ENCODE measurements at places on chromosomes 7 and 10.

DNA sequence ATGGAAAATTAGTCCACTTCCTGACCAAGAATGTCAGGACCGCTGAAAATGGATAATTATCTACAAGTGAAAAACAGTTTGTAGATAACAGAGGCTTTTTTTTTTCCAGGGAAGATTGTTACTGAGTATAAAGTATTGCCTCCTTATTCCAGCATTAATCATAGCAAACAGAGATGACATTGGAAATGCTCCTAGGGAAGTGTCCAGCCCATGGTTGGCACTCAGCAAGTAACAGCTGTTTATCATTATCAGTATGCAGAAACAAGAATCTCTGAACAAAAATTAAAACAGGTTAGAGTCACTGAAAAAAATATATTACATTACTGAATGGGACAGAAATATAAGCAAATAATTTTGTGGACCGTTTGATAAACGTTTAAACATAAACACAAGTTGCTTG is 14.6 kb downstream of the FGL2 start:
- DNase-seq: peak; percentile 31

DNA sequence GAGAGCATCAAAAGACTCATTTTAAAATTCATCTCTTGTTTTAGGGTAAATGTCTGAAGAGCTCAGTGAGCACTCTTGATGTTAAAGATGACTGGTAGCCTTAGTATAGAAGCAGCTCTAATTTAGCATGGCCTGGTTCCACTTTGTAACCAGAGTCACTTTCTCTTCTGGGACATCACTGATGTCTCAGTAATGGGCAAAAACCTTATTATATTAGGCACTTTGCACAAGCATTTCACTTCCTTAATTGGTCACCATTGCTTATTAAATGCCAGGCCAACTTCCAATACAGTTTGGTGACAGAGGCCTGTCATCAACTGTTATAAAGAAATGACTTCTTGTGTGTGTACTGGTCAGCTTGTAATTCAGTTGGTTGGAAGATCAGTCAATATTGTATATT is 53.0 kb downstream of the STEAP1B start:
- no peak for DNase-seq

DNA sequence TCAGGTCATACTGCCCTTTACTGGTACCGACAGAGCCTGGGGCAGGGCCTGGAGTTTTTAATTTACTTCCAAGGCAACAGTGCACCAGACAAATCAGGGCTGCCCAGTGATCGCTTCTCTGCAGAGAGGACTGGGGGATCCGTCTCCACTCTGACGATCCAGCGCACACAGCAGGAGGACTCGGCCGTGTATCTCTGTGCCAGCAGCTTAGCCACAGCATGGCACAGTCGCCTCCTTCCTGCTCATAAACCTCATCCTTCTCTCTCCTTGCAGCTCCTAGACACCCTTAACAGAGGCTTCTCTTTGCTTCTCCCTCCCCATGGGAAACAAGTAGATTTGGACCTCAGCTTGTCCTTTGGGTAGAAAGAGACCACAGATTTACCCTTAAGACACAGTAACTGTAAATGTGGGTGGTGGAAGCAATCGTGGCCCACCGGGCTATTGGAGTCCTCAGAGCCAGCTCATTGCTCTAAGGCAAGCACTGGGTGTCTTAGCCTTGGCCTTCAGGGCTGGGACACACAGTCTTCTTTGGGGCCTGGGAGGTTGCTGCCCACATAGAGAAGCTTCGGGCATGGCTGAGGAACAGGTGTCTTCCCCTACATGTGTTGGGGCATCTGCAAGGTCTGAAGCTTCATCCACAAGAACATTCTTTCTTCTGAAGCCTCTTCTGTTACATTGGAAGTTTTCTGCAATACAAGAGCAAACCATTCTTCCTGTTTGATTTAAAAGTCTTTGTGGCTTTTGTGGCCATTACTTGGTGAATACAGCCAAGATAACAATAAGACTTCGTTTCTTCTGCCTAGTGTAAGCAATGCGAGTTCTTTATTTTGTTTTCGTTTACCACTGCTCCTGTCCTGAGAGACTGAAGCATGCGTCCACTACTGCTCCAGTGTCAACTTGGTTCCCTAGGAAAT is 95.5 kb upstream of the PRSS58 start:
- DNase-seq: no peak

- no peak for DNase-seq
These were observed 210.4 kb upstream of the SVIL start for GRCh38 chr10:29845166-29845565.

- peak; percentile 38 for DNase-seq
These were observed 90.7 kb downstream of the NHLRC2 start for GRCh38 chr10:113945075-113945686.

DNA sequence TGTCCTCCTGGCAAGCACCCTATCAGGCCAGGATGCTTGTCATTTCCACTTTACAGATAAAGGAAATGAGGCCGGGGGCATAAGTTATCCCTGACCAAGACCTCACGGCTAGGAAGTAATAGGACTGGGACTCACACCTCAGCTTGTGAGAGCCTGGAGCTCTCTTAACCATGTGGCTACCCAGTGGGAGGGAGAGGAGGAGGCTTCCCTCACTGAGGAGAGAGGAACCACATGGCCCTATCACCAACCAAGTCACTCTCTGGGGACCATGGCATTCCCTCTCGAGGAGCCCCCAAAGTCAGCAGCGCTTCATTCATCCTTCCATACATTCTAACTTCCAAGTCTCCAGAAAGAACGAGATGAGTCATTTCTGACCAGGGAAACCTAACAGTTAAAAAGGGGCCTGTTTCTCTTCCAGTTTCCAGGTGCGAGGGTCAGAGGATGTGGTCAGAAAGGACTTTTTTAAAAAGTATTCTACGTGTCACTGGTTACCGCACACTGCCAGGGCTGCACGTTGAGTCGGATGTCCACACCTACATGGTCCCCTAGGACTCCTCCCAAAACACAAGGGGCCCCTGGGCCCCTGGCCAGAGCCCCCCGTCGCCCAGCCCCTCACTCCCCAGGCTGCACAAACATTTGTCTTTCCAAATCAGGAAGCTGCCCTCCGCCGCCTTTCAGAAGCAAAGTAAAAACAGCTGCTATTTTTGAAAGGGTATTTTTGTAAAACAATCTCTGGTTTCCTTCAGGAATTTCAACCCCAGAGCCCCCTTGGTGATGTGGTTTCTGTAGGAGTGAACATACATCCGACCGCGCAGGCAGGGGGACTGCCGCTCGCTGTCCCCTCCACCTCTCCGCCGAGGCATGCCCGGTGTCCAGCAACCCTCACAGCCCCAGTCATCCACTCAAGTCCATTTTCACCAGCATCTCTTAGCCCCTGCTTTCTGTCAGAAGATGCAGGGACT is 128.2 kb upstream of the CHST15 start:
- no peak for DNase-seq

DNA sequence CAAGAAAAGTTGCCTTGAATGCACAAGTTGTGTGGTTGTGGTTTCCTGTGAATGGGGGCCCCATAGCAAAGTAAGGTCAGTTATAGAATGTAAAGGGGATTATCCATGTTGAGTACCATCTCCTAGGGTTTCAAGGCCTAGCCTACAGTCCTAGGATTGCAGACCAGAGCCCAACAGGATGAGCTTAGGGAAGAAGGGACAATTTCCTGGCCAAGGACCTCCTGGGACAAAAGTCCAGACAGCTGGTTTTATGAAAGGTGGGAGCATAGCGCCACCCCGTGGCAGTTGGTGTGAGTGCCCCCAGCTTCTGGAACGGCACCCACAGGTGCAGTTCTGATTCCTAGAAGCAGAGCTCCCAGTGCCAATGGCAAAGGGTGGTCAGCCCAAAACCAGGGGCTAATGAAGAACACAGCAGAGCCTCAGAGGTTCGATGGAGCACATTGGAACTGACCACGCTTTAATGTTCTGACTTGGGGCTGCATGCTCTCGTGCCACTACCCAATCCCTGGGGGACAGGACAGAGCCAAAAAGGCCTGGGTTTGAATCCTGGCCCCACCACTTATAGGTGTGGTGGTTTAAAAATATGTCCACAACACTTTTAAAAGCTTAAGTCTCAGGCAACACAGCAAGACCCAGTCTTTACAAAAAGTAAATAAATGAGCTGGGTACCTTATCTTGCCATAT is 25.8 kb upstream of the TMEM120A start:
- peak; percentile 81 for DNase-seq

GRCh38 chr10:60853637-60854036 is 75.4 kb downstream of the CDK1 start:
- DNase-seq: no peak

All from muscle of back (tissue), 13 donors.